ENCODE measurements at places on chromosomes 5 and 9.

- peak; percentile 77 for DNase-seq
These were observed 12.9 kb downstream of the FLT4 start for GRCh38 chr5:180636403-180637075.

DNA sequence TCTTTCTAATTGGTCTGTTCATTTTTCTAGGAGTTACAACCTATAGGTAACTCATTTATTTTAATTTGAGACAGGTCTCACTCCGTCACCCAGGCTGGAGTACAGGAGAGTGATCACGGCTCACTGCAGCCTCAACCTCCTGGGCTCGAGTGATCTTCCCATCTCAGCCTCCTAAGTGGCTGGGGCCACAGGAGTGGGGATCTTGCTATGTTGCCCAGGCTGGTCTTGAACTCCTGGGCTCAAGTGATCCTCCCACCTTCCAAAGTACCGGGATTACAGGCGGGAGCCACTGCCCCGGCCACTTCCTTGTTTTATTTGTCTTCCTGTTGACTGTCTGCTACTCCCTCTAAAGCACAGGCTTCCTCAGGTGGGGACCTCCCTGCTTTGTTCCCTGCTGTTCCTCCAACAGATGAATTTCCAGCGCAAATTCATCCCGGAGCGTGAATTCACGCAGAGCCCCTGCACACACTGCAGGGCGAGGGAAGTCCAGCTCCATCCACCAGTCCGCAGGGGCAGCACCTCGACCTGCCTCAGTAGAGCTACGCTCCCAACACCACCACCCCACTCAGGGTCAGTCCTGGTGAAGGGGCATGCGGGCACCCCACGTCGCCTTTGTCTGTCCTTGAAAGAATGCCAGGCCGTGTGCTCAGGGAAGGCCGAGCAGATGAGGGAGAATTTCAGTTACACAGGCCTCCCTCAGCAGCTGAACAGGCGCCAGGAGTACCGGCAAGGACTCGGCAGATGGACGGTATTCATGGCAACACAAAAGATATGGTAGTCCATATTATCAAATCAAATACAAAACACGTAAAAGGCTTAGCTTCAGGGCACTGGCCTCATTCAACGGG is 6.3 kb downstream of the QSOX2 start:
- no peak for DNase-seq

GRCh38 chr5:91521334-91521733 is 138.2 kb upstream of the ARRDC3 start:
- DNase-seq = no peak

- DNase-seq = no peak
These were observed 19.5 kb upstream of the IRF1 start for GRCh38 chr5:132510076-132510475.

DNA sequence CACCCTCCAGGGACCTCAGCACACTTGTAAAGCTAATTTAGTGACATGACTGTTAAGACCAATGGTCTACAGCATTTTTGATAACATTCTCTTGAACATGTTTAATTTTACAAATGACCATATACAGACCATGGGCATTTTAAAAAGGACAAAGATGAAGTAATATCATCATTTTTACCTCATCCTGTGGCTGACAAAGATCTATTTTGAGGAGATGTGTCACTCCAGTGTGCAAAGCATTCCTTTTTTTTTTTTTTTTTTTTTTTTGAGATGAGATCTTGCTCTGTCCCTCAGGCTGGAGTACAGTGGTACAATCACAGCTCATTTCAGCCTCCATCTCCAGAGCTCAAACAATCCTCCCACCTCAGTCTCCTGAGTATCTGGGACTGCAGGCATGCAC is 118.2 kb upstream of the TBC1D2 start:
- DNase-seq = no peak

Measured in dermis microvascular lymphatic vessel endothelial cell (primary cell).